ENCODE measurements at places on chromosomes 12 and 14.
A peak's percentile ranks its signal among the peaks of the same experiment; 100 is the strongest.

- DNase-seq = no peak
These were observed 23.7 kb downstream of the NINJ2 start for GRCh38 chr12:639566-639965.

DNA sequence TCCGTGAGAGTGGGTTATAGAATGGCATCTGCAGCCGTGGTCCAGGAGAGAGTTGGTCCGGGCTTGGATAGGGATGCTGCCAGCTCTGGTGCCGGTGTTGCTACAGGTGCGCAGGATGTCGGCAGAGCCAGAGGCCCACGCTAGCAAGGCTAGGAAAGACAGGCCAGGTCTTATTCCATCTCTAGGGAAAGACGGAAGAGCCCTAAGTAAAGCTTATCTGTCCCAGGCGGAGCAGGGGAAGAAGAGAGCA lies 485 bp upstream of the PSME1 start:
- DNase-seq = no peak

GRCh38 chr14:67517083-67517482 lies 16.0 kb upstream of the PLEKHH1 start:
- DNase-seq = no peak

DNA sequence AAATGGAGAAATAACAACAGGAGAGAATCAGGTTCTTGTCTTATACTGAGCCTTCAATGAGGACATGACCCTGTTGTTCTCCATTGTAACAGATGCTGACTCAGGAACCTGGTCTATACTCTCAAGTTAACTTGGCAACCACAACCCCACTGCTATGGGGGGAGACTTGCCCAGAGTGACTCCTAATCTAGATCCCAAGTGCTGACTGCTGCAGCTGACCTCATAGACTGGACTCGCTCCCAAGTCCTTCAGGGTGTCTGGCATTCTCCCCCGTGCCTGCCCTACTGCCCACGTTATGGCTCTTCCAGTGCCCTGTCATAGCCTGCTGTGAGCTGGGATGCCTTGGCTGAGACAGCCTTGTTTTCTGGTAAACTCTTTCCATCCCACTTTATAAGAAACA lies 37.1 kb downstream of the NID2 start:
- DNase-seq = no peak

GRCh38 chr12:23008623-23009022 lies 383.7 kb downstream of the ETNK1 start:
- DNase-seq = no peak

DNA sequence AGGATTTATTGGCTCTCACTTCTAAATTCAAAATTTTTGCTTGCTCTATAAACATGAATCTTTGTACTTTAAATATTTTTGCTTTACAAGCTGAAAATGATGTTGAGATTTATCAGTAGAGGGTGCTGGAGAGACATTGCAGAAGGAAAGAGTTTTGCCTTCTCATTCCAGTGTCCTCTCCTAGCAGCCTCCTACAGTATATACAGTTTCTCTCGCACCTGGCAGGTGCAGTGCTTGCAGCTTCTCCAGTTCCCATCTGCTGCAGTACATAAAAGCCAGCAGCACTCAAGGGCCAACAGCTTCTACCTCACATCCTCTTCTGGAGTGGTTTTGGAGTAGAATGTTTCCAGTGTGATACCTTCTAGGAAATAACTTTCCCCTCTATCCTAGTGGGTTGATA lies 601.8 kb upstream of the ATXN7L3B start:
- peak; percentile 15 for DNase-seq
